ENCODE measurements at places on chromosomes 3 and 15.

DNA sequence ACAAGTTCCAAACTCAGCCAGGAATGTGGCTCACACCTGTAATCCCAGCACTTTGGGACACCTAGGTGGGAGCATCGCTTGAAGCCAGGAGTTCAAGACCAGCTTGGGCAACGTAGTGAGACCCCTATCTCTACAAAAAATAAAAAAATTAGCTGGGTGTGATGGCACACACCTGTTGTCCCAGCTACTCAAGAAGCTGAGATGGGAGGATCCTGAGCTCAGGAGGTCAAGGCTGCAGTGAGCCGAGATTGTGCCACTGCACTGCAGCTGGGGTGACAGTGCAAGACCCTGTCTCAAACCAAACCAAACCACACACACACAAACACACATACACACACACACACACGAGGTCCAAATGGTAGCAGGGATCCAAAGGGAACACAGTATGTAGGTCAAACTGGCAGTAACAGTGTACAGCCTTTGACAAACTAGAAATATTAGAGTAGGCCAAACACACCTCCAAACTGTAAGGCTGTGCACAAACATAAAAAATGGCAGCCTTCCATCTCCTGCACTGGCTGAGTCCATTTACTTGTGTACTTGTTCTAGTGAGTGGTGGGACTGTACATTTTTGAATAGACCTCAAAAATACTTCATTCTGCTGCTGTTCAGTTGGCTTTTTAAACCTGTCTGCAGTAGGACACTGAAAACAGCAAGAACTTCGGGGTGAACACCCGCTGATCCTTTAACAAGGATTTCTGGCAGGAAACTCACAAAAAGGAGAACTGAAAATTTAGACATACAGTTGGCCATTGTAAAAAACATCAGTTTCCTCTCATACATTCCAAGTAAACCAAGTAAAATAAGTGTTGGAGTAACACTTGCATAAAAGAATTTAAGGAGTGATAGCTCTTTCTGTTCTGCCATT, 33.6 kb downstream of the INTS14 start:
- DNase-seq: no peak

DNA sequence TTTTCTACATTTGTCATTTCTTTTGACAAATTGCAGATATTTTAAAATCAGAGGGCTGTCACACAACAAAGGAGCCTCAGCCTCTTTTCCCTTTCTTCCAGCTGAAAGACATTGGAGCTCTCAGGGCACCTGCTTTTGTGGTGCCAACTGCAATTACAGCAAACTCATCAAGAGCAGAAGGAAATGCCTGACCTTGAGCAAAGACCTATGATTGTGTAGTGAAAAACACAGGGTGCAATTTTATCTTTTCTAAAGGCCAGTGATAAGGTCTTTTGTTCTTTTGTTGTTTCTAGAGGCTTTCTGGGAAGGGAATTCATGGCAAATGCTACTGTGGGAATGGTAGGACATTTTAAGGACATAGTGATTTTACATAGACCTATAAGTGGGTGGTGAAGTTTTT, 214.3 kb downstream of the OXSM start:
- DNase-seq: no peak

GRCh38 chr15:43071451-43071850, 34.4 kb downstream of the UBR1 start:
- DNase-seq: no peak

- DNase-seq: no peak
Observed at GRCh38 chr15:45347033-45347432, 31.3 kb downstream of the GATM start.

DNA sequence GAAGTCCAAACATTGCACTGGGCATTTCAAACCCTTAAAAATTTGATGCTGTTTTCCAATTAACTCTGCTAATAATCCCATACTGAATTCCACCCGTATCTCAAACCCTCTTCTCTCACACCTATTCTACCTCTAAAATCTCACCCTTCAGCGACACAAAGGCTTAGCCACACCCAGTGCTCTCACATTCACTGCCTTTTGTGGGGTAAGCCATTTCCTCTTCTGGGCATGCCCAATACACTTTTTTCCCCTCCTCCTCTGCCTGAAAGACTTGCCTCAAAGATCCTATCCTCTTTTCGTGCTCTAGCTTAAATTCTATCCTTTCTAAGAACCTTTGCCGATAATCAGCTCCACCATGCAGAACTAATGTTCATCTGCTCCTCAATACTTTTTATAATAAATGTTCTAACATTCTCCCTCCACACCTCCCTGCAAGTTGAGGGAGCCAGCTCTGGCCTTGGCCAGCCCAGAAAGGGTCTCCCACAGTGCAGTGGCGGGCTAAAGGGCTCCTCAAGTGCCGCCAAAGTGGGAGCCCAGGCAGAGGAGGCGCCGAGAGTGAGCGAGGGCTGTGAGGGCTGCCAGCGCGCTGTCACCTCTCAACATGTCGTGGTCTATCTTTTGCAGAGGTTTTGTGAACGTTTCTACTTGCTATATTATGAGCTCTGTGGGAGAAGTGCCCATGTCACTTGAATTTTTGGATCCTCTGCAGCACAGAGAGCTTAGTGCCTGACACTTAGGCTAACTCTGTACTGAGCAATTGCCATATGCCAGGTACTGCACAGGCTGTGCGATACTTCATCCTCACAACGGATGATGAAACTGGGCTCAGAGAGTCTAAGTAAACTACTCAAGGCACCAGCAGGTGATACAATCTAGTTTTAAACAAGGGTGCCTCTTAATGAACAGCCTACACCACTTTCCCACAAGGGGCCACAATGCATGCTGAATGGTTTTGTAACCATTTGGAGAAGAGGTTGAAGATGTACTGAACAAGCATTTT, 53.6 kb upstream of the BCL6 start:
- DNase-seq: no peak

DNA sequence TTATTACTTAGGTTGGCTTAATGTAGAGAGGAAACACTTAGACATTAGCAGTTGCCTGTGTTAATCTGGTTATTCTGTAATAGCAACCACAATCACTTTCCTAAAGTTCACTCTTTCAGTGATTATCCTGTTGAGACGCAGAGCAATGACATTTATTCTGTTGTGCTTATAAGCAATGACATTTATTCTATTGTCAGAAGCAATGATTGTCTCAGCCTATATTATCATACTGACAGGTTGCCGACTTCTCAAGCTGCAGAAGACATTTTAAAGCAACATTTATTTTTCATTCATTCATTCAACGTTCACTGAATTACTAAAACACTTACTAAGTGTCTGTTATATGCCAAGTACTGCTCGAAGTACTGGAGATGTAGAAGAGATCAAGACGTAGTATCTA, 193.5 kb upstream of the SLITRK3 start:
- DNase-seq: no peak

GRCh38 chr15:63104727-63105126, 16.9 kb upstream of the LACTB start:
- no peak for DNase-seq

DNA sequence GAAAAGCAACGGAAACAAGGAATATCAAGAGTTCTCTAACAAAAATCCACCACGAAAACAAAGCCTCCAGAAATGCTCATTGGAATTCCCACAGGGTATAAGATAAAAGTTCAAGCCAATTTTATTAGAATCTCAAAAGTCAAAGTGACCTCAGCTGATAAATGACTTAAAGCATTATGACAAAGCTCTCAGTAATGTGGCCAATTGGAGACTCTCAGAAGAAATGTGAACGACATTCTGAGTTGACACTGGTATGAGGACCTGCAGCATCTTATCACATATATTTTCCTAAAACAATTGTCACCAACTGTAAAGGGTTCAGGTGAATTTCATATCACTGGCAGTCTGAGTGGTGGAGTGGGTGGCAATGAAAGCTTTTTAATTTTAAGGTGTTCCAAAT, 199.1 kb downstream of the FOXP1 start:
- peak; percentile 42 for DNase-seq

DNA sequence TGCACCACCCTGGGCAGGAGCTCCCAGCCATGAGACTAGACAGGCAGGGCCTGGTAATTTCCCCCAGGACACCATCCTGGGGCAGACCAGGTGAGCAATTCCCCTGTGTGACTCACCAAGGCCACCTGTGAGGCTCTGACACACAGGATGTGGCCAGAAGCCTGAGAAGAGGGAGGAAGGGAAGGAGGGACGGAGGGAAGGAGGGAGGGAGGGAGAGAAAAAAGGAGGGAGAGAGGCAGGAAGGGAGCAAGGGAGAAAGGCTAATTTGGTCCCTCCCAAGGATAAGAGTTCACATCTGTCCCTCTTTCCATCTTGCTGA, 25.9 kb downstream of the WNT7A start:
- no peak for DNase-seq

DNA sequence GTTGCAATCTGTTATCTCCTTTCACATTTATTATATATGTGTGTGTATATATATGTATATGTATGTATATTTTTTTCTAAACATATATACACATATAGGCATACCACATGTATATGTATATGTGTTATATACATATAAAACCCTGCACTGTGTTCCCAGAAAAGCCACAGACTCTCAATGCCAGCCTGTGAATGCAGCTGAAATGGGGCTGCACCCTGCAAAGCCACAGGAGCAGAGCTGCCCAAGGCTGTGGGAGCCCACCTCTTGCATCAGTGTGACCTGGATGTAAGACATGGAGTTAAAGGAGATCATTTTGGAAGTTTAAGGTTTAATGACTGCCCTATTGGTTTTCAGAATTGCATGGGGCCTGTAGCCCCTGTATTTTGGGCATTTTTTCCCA, 762.3 kb upstream of the ARPP21 start:
- no peak for DNase-seq

GRCh38 chr15:100890850-100891249, 11.2 kb downstream of the ALDH1A3 start:
- DNase-seq: no peak

DNA sequence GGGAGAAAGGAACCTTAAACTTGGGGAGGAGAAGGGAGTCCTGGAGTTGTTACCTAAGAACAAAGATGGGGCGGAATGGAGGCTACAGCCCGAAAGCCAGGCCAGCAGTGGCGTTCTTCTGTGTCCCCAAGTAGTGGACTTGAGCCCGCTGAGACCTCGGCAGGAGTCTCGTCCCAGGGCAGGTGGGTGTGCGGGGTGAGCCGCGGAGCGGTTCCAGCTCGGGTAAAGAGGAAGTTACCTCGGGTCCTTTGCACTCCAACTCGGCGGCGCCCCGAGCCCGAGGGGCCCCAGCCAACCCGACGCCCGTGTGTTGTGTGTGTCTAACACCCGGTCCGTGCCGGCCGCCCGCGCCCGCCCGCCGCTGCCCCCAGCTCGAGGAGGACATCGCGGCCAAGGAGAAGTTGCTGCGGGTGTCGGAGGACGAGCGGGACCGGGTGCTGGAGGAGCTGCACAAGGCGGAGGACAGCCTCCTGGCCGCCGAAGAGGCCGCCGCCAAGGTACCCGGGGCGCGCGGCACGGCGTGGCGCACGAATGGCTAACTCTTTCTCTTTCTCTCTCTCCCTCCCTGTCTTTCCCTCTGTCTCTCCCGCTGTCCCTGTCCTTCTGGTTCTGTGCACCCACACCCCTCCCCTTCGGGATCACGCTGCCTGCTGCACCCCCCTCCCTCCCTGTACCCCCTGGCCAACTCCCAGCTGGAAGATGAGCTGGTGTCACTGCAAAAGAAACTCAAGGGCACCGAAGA, 959 bp downstream of the TPM1 start:
- no peak for DNase-seq

Data from EL (cell line).